ENCODE measurements at places on chromosomes 16 and 17.
A peak's percentile ranks its signal among the peaks of the same experiment; 100 is the strongest.

- no peaks in the 10 kb centered on the region for H3K4me1 ChIP-seq
- peaks cover 2% of the 10 kb centered on the region for H3K27me3 ChIP-seq
- no peaks in the 10 kb centered on the region for H3K36me3 ChIP-seq
- H3K4me3 ChIP-seq = no peak overlapping the region
- DNase-seq = no peak
These were observed 46.5 kb downstream of the STX8 start for GRCh38 chr17:9529033-9529700.

DNA sequence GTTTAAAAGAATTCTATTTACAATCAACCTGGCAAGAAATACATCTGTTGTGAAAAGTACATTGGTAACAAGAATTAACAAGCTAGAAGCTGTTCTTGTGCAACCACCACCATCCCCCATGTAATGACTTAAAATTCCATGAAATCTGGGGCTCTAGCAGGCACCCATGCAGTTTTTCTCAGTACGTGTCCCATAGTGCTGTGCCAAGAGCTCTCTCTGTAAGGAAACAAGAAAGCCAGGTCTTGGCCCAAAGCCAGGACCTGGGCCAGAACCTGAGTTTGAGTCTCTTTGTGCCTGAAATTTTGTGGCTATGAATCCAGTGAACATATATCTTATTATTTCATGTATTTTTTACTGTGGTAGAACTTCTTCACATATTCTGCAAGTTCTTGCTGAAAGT, 46.6 kb downstream of the NUP93 start:
- peaks cover 2% of the 10 kb centered on the region for H3K27me3 ChIP-seq
- no peak for DNase-seq
- H3K4me1 ChIP-seq = peaks cover 11% of the 10 kb centered on the region
- no peaks in the 10 kb centered on the region for H3K36me3 ChIP-seq
- H3K4me3 ChIP-seq = no peak overlapping the region

- H3K4me1 ChIP-seq = peaks cover 48% of the 10 kb centered on the region
- peak; percentile 31 for DNase-seq
- peaks cover 1% of the 10 kb centered on the region for H3K27me3 ChIP-seq
- H3K27ac ChIP-seq = peak overlapping the region; percentile 100
- H3K36me3 ChIP-seq = no peaks in the 10 kb centered on the region
- H3K4me3 ChIP-seq = peak overlapping the region; percentile 81
These were observed 16.7 kb downstream of the KRABD2 start for GRCh38 chr17:8359769-8360168.

DNA sequence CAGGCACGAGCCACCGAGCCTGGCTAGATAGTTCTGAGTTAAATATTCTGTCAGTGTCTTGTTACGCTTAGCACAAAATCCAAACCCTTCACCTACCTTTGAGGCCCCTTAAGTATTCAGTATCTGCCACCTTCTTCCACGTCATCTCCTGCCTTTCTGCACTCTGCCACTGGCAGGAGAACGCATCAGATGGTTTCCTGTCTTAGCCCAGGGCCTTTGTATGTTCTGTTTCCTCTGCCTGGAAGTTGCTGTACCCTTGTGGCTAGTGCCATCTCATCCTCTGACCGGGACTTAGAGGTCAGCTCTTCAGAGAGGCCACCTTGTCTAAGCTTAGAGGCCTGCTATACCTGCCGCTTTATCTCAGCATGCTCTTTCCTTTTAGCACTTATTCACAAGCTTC, 67.5 kb upstream of the LGALS9 start:
- no peak for DNase-seq
- peaks cover 12% of the 10 kb centered on the region for H3K36me3 ChIP-seq
- H3K4me1 ChIP-seq = peaks cover 38% of the 10 kb centered on the region
- H3K27ac ChIP-seq = peak overlapping the region; percentile 54
- no peak overlapping the region for H3K4me3 ChIP-seq
- peaks cover 9% of the 10 kb centered on the region for H3K27me3 ChIP-seq

- peaks cover 4% of the 10 kb centered on the region for H3K27me3 ChIP-seq
- peaks cover 39% of the 10 kb centered on the region for H3K4me1 ChIP-seq
- H3K36me3 ChIP-seq = peaks cover 27% of the 10 kb centered on the region
- H3K4me3 ChIP-seq = peak overlapping the region; percentile 14
- peak; percentile 6 for DNase-seq
These were observed 27.9 kb downstream of the GABARAPL2 start for GRCh38 chr16:75593825-75594820.

DNA sequence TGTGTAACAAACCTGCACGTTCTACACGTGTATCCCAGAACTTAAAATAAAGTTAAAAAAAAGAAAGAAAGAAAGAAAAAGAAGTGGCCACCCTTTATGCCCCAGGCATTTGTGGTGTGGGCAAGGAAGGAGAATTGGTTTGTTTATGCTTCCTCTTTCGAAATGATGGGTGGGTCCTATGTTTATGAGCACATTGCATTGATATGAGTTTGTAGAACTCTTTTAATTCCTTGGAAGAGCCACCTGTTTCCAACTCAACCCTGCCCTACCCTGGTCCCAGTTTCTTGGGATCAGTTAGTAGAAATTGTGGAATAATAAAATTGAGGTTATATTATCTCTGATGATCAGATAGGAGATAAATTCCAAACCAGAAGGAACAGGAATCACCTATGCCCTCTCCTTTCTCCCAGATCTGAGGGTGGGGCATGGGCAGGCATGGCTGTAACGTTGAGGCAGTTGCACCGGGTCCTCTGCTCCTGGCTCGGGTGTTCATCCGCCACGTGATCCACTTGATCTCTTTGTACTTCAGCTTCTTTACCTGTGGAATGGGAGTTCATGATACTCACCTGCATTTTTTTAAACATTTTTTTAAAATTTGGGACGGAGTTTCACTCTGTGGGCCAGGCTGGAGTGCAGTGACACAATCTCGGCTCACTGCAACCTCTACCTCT, 15.9 kb downstream of the CHAD start:
- no peak overlapping the region for H3K4me3 ChIP-seq
- no peak overlapping the region for H3K27ac ChIP-seq
- H3K4me1 ChIP-seq = peaks cover 2% of the 10 kb centered on the region
- no peak for DNase-seq
- H3K27me3 ChIP-seq = peaks cover 2% of the 10 kb centered on the region
- H3K36me3 ChIP-seq = peaks cover 4% of the 10 kb centered on the region

- H3K4me1 ChIP-seq = peaks cover 19% of the 10 kb centered on the region
- no peak overlapping the region for H3K27ac ChIP-seq
- peaks cover 6% of the 10 kb centered on the region for H3K36me3 ChIP-seq
- H3K4me3 ChIP-seq = no peak overlapping the region
These were observed 40.3 kb upstream of the MRPS23 start for GRCh38 chr17:57889892-57890856.

DNA sequence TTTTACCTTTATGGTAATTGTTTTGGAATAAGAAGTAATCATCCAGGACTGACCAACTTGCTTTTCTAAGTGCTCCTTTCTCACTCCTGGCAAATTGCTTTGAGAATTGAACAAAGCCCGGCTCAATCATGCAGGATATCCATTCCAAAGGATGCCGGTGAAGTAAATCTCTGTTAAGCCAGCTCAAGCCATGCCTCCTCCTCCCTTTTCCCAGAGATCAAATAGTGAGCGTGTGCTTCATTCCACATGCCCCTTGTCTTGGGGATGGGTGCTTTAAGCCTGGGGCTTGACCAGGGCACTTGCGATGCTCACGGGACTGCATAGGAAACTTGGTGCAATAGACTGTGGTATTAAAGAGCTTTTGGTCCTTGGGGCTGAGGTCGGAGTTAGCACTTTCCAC, 90.7 kb downstream of the UTP18 start:
- H3K27ac ChIP-seq = no peak overlapping the region
- H3K36me3 ChIP-seq = no peaks in the 10 kb centered on the region
- H3K4me1 ChIP-seq = no peaks in the 10 kb centered on the region
- DNase-seq = no peak
- peaks cover 8% of the 10 kb centered on the region for H3K27me3 ChIP-seq

- H3K27ac ChIP-seq = peak overlapping the region; percentile 98
- DNase-seq = peak; percentile 77
- peaks cover 31% of the 10 kb centered on the region for H3K36me3 ChIP-seq
- peak overlapping the region; percentile 100 for H3K4me3 ChIP-seq
These were observed 616 bp downstream of the SRSF2 start for GRCh38 chr17:76736349-76737081.

DNA sequence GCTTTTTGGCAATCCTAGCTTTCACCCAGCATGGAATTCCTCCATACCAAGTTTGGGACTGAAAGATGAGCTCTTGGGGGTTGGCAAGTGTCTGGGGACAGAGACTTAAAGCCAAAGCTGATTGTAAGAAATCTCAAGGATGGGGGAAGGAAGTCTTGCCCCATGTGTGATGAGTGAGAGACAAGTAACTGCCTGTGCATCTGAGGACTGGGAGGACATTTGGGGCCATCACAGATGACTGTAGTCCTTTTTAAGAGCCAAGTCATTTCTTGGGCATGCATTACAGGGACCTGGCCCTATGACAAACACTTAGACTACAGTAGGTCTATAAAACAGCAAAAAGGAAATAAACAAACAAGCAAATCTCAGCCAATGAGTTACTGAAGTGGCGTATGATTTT, 36.3 kb upstream of the CCL2 start:
- DNase-seq = no peak
- H3K27me3 ChIP-seq = no peaks in the 10 kb centered on the region
- H3K4me3 ChIP-seq = no peak overlapping the region
- H3K27ac ChIP-seq = no peak overlapping the region
- no peaks in the 10 kb centered on the region for H3K4me1 ChIP-seq

DNA sequence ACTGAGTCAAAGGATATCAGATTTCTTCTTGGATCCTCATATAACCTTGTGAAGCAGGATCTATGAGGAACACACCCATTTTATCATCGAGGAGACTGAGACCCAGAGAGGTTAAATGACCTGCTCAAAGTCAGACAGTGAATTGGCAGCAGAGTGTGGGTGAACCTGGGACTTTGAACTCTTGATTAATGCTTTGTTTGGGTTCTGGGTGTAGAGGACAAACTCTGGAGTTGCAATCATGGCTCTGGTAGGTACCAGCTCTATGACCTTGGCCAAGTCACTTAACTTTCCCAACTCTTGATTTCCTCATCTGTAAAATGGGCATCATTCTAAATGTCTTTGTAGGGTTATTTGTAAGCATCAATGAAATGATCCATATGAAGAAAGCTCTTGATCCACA, 166.4 kb downstream of the HAPSTR1 start:
- H3K4me3 ChIP-seq = no peak overlapping the region
- H3K4me1 ChIP-seq = no peaks in the 10 kb centered on the region
- H3K27me3 ChIP-seq = peaks cover 3% of the 10 kb centered on the region
- no peak for DNase-seq
- H3K36me3 ChIP-seq = no peaks in the 10 kb centered on the region
- H3K27ac ChIP-seq = no peak overlapping the region

GRCh38 chr16:73149334-73149733, 101.4 kb upstream of the ZFHX3 start:
- H3K4me3 ChIP-seq = no peak overlapping the region
- H3K36me3 ChIP-seq = peaks cover 4% of the 10 kb centered on the region
- H3K27me3 ChIP-seq = peaks cover 1% of the 10 kb centered on the region
- H3K27ac ChIP-seq = no peak overlapping the region
- H3K4me1 ChIP-seq = peaks cover 62% of the 10 kb centered on the region

DNA sequence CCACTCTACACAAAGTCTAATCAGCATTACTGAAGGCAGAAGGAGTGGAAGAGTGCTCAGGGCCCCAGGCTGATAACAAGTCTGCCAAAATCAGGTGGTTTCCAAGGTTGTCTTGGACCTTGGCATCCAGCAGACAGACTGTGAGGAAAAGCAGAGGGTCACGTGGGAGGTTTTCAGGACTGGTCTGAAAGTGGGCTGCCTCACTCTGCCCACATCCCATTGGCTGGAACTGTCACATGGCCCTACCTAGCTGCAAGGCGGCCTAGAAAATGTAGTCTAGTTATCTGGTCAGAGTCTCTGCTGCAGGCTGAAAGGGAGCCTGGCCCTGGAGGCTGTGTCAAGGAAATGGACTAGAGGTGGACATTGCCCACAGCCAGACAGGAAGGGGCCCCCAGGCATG, 310.7 kb upstream of the ASIC2 start:
- H3K36me3 ChIP-seq = no peaks in the 10 kb centered on the region
- H3K4me3 ChIP-seq = no peak overlapping the region
- no peak for DNase-seq
- peaks cover 3% of the 10 kb centered on the region for H3K4me1 ChIP-seq

DNA sequence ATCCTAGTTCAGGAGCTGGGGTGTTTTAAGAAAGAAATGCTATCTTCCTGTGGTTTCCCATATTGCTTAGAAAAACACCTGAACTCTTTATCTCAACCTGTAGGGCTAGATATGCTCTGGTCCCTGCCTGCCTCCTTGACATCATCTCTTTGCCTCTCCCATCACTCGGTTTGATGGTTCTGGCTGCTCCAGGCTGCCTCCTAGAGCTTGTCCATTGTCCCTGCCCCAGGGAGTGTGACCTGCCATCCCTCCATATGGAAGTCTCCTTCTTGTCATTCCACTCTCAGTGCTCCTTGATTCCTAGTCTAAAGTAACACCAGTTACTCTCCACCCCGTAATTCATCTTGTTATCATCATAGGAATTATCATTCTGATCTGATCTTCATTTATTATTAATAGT, 369.0 kb upstream of the EEF2KMT start:
- no peak overlapping the region for H3K4me3 ChIP-seq
- H3K36me3 ChIP-seq = no peaks in the 10 kb centered on the region
- no peak overlapping the region for H3K27ac ChIP-seq
- H3K27me3 ChIP-seq = peaks cover 6% of the 10 kb centered on the region
- no peak for DNase-seq

GRCh38 chr16:10088380-10088793, 93.8 kb downstream of the GRIN2A start:
- H3K27me3 ChIP-seq = peaks cover 2% of the 10 kb centered on the region
- no peaks in the 10 kb centered on the region for H3K4me1 ChIP-seq
- no peaks in the 10 kb centered on the region for H3K36me3 ChIP-seq
- DNase-seq = no peak
- H3K4me3 ChIP-seq = no peak overlapping the region
- no peak overlapping the region for H3K27ac ChIP-seq

DNA sequence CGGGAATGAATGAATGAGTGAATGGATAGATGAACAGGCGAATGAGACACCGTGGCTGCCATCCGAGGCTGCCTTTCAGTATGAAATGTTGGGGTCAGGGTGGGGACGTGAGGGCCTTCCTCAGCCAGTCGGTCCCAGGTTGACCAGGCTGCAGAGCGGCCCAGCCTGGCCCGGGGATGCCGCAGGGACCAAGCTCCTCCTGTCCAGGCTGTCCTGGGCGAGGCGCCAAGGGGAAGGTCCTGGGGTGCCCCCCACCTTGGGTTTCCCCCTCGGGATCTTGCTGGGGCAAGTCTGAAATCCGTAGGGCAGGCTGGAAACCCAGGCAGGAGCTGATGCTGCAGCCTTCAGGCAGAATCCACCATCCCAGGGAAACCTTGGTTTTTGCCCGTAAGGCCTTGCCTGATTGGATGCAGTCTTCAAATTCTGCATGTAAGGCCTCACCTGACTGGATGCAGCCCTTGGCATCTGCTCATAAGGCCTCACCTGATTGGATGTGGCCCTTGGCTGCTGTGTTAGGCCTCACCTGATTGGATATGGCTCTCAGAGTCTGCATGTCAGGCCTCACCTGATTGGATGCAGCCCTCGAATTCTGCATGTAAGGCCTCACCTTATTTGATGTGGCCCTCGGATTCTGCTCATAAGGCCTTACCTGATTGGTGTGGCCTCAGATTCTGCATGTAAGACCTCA, 61.7 kb upstream of the ZNF469 start:
- H3K4me3 ChIP-seq = no peak overlapping the region
- H3K4me1 ChIP-seq = peaks cover 7% of the 10 kb centered on the region
- DNase-seq = no peak
- H3K27ac ChIP-seq = no peak overlapping the region
- peaks cover 5% of the 10 kb centered on the region for H3K27me3 ChIP-seq

GRCh38 chr16:66502020-66502913, 47.7 kb downstream of the TK2 start:
- H3K4me3 ChIP-seq = no peak overlapping the region
- peaks cover under 1% of the 10 kb centered on the region for H3K36me3 ChIP-seq
- peaks cover 11% of the 10 kb centered on the region for H3K4me1 ChIP-seq
- H3K27ac ChIP-seq = no peak overlapping the region

- DNase-seq = no peak
- no peak overlapping the region for H3K4me3 ChIP-seq
- peaks cover 16% of the 10 kb centered on the region for H3K4me1 ChIP-seq
- no peaks in the 10 kb centered on the region for H3K27me3 ChIP-seq
These were observed 44.3 kb upstream of the PLCG2 start for GRCh38 chr16:81734632-81735434.

All from endothelial cell (in vitro differentiated cells).